CD4-positive, alpha-beta T cell treated with Interferon alpha-2 for 1 hour (primary cell): ENCODE measurements at places on chromosomes 16 and 17.

DNA sequence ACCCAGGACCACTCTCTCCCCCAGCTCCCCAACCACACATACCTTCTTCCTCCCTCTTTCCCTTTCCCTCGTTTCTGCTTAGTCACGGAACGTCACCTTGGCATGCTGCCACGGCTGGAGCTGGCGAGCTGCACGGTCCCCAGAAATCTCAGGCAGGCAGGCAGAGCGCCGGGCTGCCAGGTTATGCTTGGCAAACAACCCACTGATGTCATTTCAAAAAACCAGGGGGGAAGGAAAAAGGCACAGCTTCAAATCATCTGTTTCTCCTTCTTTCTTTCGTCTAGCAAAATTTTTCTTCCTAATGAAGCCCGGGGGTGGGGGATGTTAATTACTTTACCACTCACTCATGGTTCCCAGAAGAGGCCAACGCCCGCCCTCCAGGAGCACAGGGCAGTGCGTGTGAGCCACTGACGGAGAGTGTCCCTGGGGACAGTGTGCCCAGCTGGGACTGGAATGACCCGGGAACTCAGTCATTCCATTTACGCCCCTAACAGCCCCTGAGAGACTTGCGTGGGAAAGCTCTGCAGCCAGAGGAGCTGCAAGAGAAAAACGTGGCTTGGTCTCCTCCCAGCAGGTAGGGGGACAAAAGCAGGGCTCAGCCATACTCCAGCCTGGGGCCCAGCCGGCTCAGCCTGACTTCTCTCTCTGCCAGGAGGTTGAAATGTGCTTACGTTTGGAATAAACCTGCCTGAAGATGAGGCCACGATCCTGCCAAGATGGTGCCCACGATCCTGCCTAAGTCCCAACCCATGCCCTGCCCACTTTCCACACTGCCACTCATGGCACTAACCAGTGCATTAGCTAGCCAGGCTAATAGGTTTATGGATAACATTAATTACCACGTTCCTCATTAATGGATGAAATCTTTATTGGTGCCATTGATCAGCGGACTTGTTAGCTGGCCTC lies 198.9 kb downstream of the ZFHX3 start:
- peak; percentile 13 for DNase-seq

DNA sequence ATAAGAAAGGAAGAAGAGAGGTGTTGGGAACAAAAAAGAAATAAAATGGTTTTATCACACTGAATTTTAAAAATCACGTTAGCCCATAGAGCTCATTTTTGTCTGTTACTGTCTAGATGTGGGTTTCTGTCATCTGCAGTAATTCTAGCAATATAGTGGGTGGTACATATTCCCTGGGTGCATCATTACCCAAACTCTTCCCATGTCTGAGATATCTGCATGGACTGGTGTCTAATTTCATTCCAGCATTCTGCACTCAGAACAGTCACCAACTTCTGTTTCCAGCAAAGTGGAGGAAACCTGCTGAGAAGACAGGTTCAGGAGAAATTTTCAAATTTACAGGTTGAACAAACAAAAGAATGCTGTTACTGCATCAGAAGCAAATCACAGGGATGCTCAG lies 263.8 kb downstream of the CDH11 start:
- no peak for DNase-seq

GRCh38 chr16:16108759-16109158 lies 114.5 kb downstream of the ABCC6 start:
- DNase-seq = no peak

- DNase-seq = no peak
Observed at GRCh38 chr17:64161380-64162176, 31.6 kb upstream of the ERN1 start.

GRCh38 chr17:75366432-75366831 lies 39.0 kb downstream of the GRB2 start:
- no peak for DNase-seq

DNA sequence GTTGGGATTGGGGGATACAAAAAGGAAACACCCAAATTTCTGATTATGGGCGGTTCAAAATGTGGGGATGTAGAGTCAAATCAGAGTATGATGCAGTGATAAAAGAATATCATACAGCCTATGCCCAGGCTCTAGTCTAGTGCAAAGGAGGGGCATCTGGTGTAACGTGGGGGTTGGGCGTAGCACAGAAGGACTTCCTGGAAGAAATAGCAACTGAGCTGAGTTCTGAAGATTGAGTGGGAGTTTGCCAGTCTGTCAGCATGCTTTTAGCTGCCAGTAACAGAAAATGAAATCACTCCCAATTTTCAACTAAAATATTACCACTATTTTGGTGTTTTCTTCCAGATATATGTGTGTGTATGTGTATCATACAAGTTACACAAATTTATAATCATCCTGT lies 196.9 kb downstream of the SPECC1 start:
- DNase-seq = no peak

- no peak for DNase-seq
Observed at GRCh38 chr17:55068862-55069811, 100.6 kb downstream of the STXBP4 start.

- no peak for DNase-seq
Observed at GRCh38 chr16:1884155-1884760, 12.3 kb upstream of the MEIOB start.

DNA sequence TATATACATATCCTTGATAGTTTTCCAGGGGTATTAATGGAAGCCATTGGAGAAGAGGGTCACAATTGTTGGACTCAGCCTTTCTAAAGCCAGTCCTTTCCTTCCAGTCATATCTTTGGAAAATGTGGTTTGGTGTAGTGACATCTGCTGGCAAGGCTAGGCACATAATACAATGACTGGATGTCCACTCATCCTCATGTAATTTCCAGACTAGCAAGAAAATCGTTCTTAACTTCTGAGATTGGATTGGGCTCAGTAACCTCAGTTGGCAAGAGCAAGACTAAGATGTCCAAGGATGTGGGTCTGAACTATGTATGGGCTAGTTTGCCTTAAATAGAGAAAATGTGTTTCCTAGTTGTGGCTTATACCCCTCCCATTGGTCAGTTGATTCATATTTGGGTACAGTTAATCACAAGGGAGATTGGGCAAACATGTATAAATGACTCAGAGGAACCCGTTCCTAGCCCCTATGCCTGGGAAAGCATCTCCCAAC lies 8.7 kb upstream of the KAT7 start:
- peak; percentile 36 for DNase-seq
